ENCODE measurements at places on chromosomes 3 and 15.
A peak's percentile ranks its signal among the peaks of the same experiment; 100 is the strongest.

DNA sequence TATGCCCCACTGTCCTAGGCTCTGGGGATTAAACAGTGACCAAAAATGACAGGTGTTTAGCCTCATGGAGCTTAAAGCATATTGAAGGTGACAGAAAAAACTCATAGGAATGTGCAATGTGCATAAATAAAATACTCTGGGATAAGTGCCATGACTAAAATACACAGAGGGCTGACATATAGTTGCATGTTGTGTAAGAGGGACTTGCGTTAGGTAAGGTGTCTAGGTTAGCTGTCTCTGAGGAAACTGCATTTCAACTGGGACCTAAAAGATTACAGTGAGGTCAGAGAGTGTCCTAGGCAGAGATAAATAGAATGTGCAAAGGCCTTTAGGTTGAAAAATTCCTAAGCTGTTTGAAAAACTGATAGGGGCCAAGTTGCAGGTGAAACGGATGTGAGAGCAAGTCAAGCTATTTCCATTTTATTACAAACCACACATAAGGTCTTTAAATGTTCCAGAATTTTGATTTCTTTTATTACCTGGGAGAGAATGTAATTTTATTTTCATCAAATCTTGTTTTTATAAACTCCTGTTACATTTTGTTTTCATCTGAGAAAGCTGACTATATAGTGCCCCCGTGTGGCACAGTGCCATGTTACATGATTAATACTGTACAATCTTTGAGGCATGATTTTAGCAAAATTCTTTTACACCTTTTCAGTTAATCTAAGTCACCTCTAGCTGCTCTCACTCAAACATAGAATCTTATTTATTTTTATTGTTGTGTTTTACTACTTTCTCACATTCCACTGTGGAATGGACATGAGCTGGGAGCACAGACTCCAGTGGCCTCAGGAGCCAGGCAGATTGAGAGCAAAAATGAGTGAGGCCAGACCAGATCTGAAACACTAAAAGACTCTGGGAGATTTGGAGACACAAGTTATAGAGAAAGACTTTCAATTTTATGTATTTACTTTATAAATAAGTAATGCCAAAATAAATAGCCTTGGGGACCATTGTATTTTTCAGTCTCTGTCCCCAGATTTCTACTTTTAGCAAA lies 259.6 kb upstream of the ZNF717 start:
- peak; percentile 61 for DNase-seq

GRCh38 chr3:150978566-150979148 lies 6.1 kb upstream of the CLRN1 start:
- no peak for DNase-seq

DNA sequence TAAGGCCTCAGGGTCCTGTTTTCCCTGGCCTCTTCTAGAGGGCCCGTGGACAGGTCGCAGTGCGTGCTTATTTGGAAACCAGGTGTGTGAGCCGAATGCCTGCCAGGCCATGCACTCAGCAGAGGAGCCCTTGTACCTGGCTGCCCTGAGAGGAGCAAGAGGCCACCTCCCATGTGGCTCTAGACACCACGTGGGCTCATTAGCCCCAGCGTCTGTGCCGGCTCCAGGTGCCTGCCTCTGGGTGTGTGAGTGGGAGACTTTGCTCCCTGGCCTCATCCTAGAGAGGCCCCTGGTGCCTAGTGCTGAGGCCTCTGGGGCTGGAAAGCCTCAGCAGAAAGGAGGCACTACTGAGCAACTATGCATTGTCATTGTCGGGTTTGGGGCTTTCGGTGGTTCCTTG lies 50.4 kb downstream of the KLF13 start:
- DNase-seq = no peak

GRCh38 chr3:5644773-5645670 lies 457.5 kb downstream of the EDEM1 start:
- no peak for DNase-seq

DNA sequence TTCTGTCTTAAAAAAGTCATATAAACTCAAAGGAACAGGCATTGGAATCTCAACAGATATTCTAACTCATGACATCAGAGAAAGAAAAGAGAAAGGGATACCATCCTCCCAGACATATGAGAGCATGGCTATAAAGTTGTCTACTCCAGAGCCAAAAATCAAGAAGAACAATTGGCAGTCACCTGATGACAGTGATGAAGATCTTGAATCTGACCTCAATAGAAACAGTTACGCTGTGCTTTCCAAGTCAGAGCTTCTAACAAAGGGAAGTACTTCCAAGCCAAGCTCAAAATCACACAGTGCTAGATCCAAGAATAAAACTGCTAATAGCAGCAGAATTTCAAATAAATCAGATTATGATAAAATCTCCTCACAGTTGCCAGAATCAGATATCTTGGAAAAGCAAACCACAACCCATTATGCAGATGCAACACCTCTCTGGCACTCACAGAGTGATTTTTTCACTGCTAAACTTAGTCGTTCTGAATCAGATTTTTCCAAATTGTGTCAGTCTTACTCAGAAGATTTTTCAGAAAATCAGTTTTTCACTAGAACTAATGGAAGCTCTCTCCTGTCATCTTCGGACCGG lies 35.9 kb downstream of the UNC13C start:
- no peak for DNase-seq
